ENCODE measurements at places on chromosomes 3 and 15.
A peak's percentile ranks its signal among the peaks of the same experiment; 100 is the strongest.

- DNase-seq, result no peak
Observed at GRCh38 chr15:98800437-98801233, 152.3 kb downstream of the IGF1R start.

DNA sequence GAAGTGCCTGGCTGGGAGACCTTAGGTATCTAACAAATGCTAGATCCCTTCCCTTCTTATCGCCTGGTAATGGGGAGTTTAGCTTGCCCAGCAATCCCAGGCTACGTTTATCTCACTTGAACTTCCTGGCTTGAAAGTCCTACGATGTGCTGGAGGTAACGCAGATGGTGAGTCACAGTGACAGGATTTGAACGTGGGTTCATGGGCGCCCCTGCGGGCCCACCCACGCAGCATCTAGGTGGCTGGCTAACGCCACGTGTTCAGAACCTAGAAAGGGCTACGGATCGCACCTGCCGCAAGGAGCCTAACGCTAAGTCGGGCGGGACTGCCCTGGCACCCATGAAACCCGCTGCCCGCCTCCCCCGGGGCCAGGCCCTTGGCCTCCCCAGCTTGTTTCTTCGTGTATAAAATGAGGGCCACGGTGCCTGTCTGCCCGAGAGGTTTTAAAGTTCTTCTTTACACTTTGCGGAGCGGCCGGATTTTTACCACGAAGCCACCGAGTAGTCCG lies 600 bp upstream of the USP3 start:
- DNase-seq, result peak; percentile 80

DNA sequence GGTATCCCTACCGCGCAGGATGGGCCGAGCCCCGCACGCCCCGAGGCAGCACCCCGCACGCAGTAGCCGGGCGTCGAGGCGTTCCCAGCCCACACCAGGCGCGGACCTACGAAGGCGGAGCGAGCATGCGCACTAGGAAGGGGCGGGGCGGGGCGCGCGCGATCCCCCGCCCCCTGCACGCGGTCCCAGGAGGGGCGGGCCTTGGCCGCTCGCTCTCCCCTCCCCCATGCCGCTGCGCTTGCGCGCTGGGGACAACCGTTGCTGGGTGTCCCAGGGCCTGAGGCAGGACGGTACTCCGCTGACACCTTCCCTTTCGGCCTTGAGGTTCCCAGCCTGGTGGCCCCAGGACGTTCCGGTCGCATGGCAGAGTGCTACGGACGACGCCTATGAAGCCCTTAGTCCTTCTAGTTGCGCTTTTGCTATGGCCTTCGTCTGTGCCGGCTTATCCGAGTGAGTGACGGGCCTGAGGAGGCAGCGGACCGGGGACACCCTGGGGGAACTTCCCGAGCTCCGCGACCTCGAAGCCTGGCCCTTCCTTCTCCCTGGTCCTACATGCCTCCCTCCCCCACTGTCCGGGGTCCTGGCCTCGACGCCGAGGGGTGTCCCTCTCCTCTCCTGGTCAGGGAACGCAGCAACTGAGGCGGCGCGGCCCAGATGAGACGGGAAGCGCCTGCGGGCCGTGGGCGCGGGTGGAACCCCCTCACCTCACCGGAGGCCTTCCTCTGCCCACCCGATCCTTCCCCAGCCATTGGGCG lies at the start of gene SPESP1:
Gene SPESP1 (plus strand): TSS at position 258 of the 755 bp plus-strand sequence. CDS start 129 bp downstream, at position 387.
- DNase-seq, result no peak

DNA sequence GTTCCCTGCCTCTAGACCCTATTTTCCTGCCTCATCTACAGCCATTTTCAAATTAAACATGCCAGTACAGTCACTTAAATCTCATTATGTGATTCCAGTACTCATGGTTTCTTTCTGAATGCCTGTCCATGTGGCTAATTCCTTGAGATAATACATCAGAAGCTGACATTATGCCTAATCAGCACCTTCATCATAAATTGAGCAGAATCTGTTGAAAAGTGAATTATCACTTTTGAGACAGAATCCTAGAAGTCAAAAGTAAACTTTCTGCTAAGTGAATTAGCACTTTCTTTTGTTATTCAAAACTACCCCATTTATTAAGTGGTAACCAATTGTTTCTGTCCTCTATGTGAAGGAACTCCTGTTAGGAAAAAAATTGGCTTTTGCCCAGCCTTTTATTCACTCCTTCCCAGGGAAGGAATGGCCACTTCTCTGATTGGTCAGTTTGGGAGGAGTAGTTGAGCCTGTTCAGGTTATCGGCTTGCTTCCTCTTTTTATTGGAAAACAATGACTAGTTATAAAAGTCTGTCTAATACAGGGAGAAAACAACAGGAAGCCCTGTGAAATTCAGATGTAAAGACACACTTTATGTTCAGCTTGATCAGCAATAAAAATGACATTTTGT lies 40.5 kb downstream of the OSTN start:
- no peak for DNase-seq

GRCh38 chr15:42759093-42759492 lies 22.2 kb upstream of the CDAN1 start:
- DNase-seq, result no peak

DNA sequence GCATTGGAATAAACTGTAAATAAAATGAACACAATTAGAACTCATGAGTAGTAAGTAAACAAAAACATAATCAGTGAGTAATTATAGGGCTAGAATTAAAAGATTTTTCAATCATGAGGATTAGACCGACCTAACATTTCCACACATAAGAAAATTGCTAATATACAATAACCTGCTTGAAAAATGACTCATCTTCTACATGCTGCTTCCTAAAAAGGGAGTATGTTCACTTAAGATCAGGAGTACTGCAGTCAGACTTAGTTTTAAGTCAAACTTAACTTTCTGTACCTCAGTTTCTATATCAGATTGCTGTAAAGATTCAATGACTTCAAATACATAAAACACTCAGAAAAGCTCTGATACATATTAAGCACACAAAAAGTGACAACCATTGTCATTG lies 22.6 kb upstream of the NEK10 start:
- DNase-seq, result no peak

- no peak for DNase-seq
Observed at GRCh38 chr3:48372862-48373435, 930 bp downstream of the FBXW12 start.
